ENCODE measurements at places on chromosomes 16 and 17. TPM values are rescaled to one million over a fixed set of nuclear protein-coding genes. Genes with fewer than 3 reads are reported as not detected.

The C16orf82 gene
- not detected for polyA plus RNA-seq

- no peak for DNase-seq
These were observed 3.4 kb downstream of the HS3ST3B1 start for GRCh38 chr17:14304222-14304772.

DNA sequence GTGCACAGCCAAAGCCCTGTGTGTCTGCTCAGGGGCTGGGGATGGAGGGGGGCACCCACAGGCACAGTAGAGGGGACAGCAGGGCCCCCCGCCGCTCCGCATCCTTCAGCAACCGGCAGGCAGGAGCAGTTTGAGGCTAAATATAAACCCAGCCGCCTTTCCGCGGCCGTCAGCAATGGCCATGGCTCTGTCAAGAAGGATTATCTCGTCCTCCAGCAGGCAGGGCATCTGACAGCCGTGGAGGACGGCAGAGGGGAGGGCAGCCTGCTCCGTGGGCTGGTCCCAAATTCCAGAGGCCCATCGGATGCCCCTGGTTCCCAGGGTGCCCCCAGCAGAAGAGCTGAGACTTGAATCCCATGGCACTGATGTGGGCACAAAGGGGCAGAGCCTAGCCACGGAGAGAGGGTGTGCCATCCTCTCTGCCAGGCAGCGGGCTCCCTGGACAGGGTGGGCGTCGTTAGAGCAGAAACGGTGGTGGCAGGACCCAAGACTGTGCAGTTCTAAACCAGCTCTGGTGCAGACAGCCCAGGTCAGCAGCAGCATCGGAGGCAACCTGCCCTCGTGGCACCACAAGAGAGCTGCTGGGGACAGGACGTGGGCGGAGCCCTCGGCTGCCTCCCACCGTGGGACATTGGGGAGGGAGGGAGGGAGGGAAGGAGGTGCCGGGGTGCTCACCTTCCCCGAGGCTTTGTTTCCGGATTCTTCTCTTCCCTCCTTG lies 198.8 kb upstream of the CIBAR2 start:
- no peak for DNase-seq

The KCNJ18 gene
- not detected for polyA plus RNA-seq

The GPR139 gene
- not detected for polyA plus RNA-seq

DNA sequence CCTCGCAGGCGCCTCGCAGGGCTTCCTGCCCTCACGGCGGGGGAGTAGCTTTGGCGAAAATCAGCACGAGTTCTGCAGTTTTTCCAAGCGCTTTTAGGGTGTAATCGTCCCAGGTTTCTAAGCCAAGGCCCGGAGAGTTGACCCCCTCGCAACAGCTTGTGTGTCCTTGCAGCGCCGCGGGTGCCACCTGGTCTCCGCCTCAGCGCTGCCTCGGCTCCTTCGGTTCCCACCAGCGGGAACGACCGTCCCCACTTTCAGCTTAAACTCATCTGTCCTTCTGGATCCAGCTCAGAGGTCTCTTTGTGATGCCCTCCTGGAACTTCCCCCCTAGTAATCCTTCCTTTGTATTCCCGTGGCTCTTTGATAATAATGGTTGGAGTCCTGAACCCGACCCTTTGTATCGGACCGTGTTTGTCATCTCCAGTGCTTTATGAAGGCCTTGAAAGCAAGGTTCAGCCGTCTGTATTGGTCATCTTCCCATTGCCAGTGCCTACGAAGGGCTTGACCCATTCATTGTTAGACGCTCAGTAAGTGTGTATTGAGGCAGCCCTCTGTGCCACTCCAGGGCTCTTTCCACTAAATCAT lies 858 bp upstream of the SMARCE1 start:
- DNase-seq: no peak
